ENCODE measurements at places on chromosomes 4 and X.

- DNase-seq, result no peak
Observed at GRCh38 chr4:139540632-139541031, 15.4 kb downstream of the SETD7 start.

DNA sequence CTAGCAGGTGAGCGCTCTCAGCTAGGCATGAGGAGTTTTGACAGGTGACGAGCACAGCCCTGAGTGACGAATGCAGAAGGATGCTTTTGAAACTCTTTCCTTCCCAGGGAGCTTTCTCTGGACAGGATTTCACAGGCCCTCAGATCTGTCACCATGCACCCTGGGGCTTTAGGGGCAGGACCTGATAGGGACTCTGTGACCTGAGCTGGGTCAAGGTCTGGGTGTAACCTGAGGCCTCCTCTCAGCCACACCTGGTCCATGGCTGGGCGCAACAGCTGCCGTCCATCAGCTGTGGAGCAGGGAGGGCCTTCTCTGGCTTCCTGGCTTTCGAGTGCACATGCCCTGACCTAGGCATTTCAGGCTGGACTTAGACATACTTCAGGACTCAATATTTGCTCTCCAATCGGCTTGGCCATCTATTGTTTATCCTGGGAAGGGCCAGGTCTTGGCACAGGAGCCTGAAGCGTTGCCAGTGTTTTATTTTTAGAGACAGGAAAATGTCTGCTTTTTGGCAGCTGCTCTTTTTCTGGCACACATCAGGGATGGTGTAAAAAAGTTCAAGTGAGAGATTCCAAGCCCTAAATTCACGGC is 56.4 kb downstream of the C4orf51 start:
- no peak for DNase-seq

- no peak for DNase-seq
Observed at GRCh38 chr4:164683040-164683439, 70.9 kb upstream of the SMIM31 start.

DNA sequence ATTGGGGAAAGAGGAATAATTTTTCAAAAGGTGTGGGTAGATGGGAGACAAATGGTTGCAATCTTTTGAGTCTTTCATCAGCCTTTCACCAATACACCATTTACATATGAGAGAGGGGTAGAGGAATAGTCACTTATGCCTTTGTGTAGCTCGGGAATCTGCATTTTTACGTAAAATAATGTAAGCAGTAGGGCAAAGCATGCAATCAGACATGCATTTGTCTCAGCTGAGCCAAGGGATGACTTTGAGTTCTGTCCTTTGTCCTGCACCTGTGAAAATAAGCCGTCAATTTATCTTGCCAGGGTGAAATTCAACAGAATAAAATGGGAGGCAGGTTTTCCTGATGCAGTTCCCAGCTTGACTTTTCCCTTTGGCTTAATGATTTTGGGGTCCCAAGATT is 1473.4 kb upstream of the TENM3 start:
- no peak for DNase-seq

DNA sequence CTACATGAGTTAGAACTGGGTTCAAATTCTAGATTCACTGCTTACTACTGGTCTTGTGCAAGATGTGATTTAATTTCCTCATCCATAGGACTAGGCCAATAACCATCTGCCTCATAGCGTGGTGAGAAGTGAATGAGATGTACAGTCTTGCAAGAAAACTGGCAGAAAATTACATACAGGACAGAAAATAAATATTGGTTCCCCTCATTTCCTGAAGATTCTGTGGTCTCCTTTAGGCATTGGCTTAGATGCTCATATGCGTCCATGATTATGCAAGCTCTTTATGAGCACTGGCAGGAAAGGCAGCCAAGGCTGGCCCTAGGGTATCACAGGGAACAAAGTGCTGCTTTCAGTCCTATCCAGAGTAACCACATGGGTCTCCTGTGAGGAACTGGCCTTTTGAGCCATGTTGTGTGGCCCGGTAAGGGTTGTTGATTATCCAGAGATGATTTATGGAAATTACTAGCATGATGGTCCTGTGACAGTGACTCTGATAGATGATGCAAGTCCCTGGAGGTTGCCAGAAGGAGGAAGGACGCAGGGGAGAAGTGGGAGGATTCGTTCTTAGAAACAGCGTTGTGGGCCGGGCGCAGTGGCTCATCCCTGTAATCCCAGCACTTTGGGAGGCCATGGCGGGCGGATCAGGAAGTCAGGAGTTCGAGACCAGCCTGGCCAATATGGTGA is 9.9 kb upstream of the MOB1B start:
- peak; percentile 1 for DNase-seq

GRCh38 chr4:147855571-147856009 is 123.7 kb downstream of the ARHGAP10 start:
- no peak for DNase-seq

- DNase-seq, result no peak
Observed at GRCh38 chrX:122363112-122363795, 820.8 kb upstream of the GRIA3 start.

DNA sequence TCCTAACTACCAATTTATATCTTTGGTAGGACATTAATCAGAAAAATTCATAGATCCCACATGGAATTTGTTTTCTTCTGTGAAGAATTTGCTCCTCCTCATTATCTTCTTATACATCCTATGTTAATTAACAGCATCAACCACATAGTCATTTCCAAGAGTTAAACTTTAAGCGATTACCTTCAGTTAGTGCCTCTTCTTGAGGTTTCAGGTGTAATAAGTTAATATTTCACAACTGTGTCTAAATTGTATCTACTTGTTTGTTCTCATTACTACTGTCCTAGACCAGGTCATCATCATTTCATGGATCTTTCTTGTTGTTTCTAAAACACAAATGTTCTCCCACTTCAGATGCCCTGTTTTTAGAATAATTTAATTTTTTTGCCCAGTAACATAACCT is 457.9 kb downstream of the FAT4 start:
- DNase-seq, result no peak

- DNase-seq, result no peak
Observed at GRCh38 chrX:4382273-4382672, 668.8 kb upstream of the PRKX start.

DNA sequence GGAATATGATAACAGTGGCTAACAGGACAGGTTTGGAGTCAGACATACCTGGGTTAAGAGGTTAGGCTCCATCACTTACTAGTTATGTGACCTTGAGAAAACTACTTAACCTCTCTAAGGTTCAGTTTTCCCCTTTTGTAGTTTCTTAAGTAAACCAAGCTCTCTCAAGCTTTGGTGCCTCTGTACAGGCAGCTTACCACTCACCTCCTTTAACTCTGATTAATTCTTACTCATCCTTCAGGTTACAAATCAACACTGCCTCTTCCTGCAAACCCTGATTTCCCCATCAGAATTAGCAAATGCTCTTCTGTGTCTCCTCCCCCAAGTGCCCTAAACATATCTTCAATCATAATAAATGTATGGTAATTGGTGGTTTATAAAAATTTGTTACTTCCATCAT is 3.5 kb upstream of the SERTM2 start:
- no peak for DNase-seq

- DNase-seq, result no peak
Observed at GRCh38 chr4:128737098-128737513, 72.4 kb upstream of the JADE1 start.

DNA sequence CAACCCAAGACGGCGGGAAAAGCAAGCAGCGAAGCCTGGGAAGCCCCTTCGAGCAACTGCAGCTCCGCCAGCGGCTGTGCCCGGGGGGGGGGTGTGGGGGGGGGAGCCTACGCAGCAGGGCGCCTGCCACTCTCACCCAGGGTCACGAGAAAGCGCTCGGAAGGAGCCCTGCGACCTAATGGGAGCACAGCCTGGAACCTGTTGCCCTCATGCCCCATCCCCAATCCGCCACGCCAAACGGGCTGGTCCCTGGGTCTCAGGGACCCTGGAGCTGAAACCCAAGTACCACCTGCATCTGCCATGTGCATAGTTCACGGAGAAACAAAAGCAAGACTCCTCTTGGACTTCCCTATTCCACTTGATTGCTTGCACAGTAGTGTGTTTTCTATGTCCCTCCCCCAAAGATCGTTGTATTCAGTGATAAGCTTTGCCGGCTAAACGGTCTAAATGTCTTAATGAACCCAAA is 359 bp upstream of the GAB3 start:
- DNase-seq, result no peak

- DNase-seq, result no peak
Observed at GRCh38 chr4:82606622-82607021, 44.8 kb upstream of the TMEM150C start.

GRCh38 chr4:69830192-69830559 is 29.8 kb downstream of the SULT1E1 start:
- DNase-seq, result no peak

GRCh38 chrX:45602151-45602550 is 401.5 kb upstream of the DIPK2B start:
- no peak for DNase-seq

- DNase-seq, result no peak
Observed at GRCh38 chrX:104347860-104348259, 93.1 kb upstream of the ESX1 start.

- DNase-seq, result no peak
Observed at GRCh38 chr4:184648054-184648312, 1.3 kb downstream of the CASP3 start.

DNA sequence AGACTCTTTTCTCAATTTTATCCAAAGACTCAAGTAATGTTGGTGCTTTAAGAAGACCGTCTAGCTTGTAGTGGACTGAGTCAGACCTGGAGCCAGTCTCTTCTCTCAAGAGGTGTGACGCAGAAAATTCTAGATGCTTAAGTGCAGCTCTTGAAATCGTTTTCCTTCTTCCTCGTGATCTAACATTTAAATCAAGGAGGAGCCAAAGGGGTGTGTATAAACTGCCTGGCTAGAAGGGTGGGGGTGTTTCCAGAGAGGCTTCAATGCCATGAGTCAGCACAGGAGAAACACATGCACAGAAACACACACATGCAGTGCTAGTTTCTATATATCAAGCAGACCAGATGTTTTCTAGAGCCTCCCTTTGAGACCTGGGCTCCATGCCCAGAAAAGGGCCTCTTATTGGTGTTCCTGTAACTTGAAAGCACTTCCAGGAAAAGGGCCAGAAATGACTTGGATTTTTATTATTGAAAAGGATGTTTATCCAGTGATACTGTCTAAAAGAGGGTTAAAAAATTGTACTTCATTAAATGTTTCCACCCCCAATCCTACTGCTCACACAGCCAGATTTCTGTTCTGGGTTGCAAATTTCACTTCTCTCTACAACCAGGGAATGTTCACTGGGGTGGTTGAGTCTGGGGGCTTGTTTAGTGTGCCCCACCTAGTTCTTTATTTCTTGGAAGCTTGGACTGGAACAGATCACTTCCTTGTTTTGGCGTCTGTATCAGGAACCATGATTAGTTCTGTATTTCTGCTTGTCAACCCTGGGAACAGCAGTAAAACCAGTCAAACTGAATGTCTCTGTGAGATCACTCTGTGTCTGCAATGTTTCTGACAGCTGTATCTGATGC is at the start of gene CLIC2:
Gene CLIC2, minus strand, starts transcription at position 129 of the 851 bp plus-strand sequence. CDS start 187 bp downstream, outside the sequence.
- DNase-seq, result no peak

GRCh38 chr4:143356493-143356892 is 19.8 kb downstream of the GAB1 start:
- no peak for DNase-seq

DNA sequence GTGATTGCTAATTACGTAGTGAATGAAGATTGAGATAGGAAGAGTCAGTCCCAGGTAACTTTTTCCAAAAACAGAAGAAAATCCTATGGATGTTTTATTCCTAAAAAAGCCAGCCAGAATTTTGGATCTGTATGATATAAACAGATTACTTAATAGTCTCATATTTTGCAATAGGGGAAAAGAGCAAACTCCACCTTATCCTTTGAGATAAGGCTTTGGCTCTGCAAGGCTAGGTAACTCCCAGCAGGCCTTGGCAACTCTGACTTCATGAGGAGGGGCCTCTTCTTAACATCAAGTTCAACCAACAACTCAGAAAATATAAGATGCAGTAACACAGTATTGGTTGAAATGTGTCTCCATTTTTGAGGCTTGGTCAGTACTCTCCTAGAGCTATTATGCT is 98.7 kb upstream of the SLC4A4 start:
- no peak for DNase-seq

- DNase-seq, result no peak
Observed at GRCh38 chr4:53497487-53498244, 93.6 kb downstream of the LNX1 start.

GRCh38 chrX:3268829-3269228 is 77.6 kb downstream of the MXRA5 start:
- DNase-seq, result no peak

- DNase-seq, result no peak
Observed at GRCh38 chr4:149121023-149121404, 678.8 kb upstream of the NR3C2 start.

GRCh38 chr4:137981277-137981676 is 260.9 kb downstream of the SLC7A11 start:
- DNase-seq, result no peak

DNA sequence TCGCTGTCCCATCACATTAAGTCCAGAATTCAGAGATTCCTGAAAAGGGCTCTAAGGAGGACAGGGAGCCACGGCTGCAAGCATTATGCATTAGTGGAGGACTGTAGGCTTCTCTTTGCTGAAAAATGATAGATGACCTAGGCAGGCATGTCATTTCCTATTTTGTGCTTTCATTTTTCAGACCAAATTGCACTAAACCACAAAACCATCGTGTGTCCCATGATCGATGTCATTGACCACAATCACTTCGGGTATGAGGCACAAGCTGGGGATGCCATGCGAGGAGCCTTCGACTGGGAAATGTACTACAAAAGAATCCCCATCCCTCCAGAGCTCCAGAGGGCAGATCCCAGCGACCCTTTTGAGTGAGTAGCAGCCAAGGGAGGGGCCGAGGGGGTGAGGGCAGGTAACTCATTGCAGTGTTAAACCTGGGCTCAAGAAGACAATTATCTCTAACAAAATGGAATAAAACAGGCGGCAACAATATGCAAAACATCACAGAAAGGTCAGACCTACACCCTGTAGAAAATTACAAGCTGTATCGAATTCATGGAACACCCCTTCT is 355.2 kb upstream of the GALNT7 start:
- no peak for DNase-seq

GRCh38 chr4:42747971-42748370 is 91.1 kb upstream of the ATP8A1 start:
- DNase-seq, result no peak

- no peak for DNase-seq
Observed at GRCh38 chrX:63751481-63751880, 33.5 kb downstream of the ARHGEF9 start.

DNA sequence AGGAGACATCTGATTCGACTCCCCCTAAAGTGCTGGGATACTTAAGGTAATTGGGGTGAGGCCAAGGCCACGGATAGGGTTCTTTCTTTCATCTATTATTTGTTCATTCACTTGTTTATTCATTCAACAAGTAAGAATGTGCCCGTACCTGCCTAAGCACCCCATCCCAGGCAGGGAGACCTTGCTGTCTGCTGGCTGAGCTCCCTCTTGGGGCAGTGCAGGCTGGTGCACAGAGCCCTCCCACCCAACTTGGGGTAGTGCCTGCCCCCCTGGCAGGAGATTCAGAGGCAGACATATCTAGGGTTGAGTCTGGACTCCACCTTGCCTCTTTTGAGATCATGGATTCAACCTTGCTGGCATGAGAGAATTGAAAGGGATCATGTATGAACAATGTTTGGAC is 95.7 kb downstream of the DRD5 start:
- no peak for DNase-seq

DNA sequence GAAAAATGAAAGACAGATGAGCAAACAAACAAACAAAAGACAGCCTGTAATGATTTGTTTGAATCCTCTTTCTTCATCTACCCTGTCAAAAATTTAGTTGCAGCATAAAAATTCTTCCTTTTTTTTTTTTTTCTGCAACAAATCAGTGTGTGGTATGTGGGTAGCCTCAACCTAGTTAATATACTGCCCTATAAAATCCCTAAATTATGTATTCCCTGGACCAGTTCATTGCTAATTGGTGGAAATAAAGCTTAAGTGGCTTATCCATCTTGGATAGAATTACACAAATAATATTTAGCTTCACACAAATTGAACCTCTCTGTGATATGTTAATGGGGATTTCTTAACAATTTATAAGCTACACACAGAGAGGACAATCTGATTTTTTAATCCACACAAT is 208.4 kb downstream of the NDST4 start:
- no peak for DNase-seq
